Stimulated activated memory B cell treated with anti-CD40 and anti-IgM and Interleukin-4, amounts not matched to agents 10 μg/mL and 1 μg/mL and 100 μg/mL, for 72 hours (primary cell): ENCODE measurements at places on chromosomes 3 and 15.

DNA sequence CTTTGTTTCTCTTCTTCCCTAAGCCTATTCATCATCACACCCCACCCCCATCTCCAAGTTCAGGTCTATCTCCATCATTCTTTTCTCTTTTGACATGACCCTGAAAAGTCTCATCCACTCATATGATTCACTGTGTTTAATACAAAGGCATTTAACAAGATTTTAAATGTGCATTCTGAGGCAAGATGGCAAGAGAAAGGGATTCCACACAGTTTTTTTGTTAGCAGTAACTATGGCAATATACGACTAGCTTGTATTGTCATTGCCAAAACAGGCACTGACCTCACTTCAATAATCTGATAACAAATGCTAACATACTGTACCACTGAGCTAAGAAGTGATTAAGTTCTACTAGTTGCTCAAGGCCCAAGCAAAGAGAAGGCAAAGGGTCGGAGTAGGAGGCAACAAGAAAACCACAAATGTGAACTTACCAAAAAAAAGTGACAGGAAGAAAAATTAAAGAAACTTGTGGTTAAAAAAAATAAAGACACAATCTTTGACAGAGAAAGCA lies 53.2 kb downstream of the FBN1 start:
- no peak for ATAC-seq

- ATAC-seq = peak; percentile 96
Observed at GRCh38 chr15:92848852-92849598, 51.1 kb upstream of the CHD2 start.

- ATAC-seq = no peak
Observed at GRCh38 chr15:38074029-38074428, 139.6 kb downstream of the TMCO5A start.

GRCh38 chr3:132029182-132029902 lies 5.5 kb downstream of the CPNE4 start:
- ATAC-seq = peak; percentile 76

DNA sequence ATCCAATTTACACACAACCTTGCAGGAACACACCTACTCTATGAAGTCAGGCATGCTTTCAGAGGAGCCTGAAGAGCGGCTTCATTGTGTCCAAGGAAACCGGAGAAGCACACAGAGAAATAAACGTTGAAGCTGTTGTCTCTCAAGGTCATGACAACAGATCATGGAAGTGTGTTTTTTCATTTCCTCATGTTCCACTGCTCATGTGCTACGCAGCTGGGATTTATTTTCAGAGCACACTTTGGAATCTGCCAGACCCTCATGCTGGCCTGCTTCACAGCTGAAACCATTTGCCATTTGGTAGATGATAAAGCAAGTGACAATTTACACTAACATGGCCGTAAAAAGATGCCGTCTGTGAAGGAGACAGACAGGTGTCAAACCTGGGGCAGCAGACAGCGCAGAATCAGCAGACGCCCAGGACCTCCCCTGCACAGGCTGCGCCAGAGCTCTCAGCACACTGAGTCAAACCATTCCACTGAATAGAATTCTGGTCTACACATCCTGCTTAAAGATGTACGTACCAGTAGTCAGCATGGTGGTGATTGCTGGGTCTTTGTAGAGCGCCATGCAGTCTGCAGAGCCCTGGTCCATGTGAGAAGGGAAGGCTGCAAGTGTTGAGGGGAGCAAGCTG lies 99.3 kb downstream of the ARNT2 start:
- ATAC-seq = no peak

- peak; percentile 96 for ATAC-seq
Observed at GRCh38 chr3:40971191-40972168, 227.8 kb upstream of the CTNNB1 start.

GRCh38 chr15:50594311-50594710 lies 47.8 kb upstream of the USP50 start:
- ATAC-seq = no peak
